Uterine smooth muscle cell (primary cell): ENCODE measurements at places on chromosomes 3 and 15. TPM values are rescaled to one million over a fixed set of nuclear protein-coding genes. Genes with fewer than 3 reads are reported as not detected.

TJP1 gene
- 69.2 and 69.4 TPM in 2 replicates for total RNA-seq

SPSB4 gene
- not detected in 2 replicates for total RNA-seq

GRK7 gene
- under 0.01 TPM in 1 of 2 replicates, not detected in the other for total RNA-seq

MESP2 gene
- total RNA-seq, result 0.55 and 0.75 TPM in 2 replicates

SLC6A1 gene
- total RNA-seq, result not detected in 2 replicates

GPR176 gene
- 135 and 142 TPM in 2 replicates for total RNA-seq

NR1I2 gene
- total RNA-seq, result 0.12 TPM in 1 of 2 replicates, not detected in the other

ARNT2 gene
- 1.4 and 3.7 TPM in 2 replicates for total RNA-seq

FETUB gene
- total RNA-seq, result not detected in 2 replicates

CADPS gene
- total RNA-seq, result 11.9 and 32.5 TPM in 2 replicates

TMED3 gene
- total RNA-seq, result 124 and 154 TPM in 2 replicates

DLL4 gene
- total RNA-seq, result 0.12 and 0.66 TPM in 2 replicates

ANKDD1A gene
- 3.1 and 3.5 TPM in 2 replicates for total RNA-seq

SLC51B gene
- 0.12 and 0.33 TPM in 2 replicates for total RNA-seq

EXD1 gene
- total RNA-seq, result 0.11 TPM in 1 of 2 replicates, not detected in the other

GOLGA8J gene
- total RNA-seq, result under 0.01 and 0.11 TPM in 2 replicates

MKRN3 gene
- total RNA-seq, result 0.37 and 0.89 TPM in 2 replicates

MELTF gene
- 1.00 and 2.5 TPM in 2 replicates for total RNA-seq

RASGRP1 gene
- total RNA-seq, result 0.12 and 0.22 TPM in 2 replicates

ZCWPW2 gene
- 0.22 and 0.87 TPM in 2 replicates for total RNA-seq

LRRC49 gene
- 19.7 and 20.5 TPM in 2 replicates for total RNA-seq
